ENCODE measurements at places on chromosomes 1 and 21.

GRCh38 chr1:166090244-166090643 lies 76.6 kb downstream of the FAM78B start:
- DNase-seq = peak; percentile 43

GRCh38 chr1:204036882-204037655 lies 35.8 kb upstream of the SOX13 start:
- DNase-seq = peak; percentile 34

GRCh38 chr1:245997471-245998258 lies 509.4 kb downstream of the SMYD3 start:
- no peak for DNase-seq

DNA sequence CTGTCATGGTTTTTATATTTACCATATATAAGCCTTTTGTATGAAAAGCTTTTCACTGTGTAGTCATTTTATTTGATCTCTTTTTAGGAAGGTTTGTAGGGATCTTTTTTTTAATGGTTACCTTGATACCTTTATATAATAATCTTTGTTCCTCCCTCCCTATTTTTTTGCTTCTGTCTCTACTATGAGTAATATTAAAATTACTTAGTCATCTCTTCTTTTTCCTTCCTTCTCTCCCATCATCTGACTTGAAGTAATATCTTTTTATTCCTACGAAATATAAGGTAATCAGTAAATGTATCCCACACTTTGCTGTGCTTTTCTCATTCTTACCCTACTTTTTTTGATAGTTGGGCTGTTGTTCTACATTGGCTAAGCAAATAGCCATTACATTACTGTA lies 161.4 kb downstream of the MAGI3 start:
- no peak for DNase-seq

DNA sequence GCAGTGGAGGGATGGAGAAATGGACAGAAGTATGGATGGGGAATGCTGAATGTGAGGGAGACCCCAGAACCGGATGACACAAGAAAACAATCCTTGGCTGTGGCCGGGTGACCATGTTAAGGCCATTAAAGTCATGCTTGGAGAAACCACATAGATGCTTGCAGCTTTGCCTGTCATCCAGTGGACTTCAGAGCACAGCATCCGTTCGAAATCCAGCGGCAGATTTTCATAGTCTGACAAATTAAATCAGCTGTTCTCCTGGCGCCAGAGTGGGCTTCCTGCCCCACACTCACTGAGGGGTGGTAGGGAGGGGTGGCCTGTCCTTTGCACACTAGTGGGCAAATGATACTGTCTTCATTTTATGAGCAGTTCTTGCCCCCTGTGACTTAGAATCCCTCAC lies 35.1 kb downstream of the ABCG1 start:
- no peak for DNase-seq

DNA sequence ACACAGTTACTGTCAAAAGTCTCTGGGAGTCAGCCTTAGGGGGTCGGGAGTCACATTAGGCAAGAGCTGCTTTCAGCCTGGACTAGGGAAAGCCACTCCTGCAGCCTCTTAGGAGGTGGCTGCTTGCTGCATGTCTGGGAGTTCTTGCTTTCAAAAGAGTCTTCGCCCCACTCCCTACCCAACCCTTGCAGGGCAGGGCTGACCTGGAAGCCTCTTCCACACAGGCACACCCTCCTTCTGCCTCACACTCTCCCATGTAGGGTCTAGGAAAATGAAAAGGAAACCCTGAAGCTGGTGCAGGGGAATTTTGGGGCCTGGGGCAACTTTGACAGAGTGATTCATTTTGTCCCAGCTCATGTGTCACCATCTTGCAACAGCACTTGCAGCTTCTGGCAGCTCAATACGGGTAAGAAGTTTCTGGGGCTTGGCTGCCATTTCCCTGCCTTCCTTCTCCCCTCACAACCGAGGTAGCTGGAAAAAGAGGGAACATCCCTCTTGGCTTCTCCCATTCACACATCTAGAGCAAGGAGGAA lies 37.3 kb downstream of the KCND3 start:
- no peak for DNase-seq

GRCh38 chr1:221190249-221190648 lies 311.0 kb downstream of the HLX start:
- no peak for DNase-seq

DNA sequence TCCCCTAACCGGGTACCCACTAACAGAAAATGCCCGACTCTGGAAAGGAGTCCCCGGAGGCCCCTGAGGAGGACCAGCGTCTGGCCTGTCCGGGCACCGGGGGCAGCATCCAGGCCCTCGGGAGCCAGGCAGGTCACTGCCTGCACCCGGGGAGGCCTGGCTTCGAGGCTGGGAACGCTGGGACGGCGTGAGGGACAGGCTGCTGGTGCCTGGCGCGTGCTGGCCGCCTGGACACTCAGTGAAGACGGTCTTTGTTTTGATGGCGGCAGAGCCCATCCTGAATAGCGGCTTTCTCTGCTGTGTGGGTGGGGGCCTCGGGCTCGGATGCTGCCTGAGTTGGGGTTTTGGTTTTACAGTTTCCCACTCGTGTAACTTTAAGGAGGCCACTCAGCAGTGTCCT lies 37.6 kb downstream of the PRKCZ start:
- no peak for DNase-seq

DNA sequence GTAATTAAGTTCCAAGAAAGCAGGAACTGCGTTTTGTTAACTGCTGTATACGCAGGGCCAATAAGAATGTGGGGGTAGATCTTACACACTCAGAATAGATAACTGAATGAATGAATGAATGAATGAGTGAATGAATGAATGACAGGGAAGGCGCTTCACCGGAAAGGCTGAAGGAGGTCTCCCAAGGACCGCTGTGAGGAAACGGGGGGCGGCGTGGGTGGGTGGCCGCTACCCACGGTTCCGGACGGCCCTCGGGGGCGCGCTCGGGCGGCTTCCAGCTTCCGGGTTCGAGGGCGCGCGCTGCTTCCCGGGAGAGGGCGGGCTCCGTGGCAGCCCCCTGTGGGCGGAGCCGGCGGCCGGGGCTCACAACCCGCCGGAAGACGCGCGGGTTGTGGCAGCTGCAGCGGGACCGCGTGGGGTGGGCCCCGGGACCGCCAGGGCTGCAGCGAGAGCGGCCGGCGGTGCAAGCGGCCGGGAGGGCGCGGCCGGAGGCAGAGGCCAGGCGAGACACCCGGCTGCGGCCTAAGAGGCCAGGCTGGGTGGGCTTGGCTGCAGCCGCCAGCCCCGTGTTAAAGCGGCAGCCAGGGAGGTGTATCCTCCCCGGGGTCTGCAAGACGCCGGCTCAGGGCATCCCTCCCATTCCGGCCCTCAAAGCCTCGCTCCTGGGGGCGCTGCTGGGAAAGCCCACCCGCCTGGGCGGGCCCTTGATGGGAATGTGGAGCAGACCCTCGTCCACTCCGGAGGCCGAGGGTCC lies at the start of gene ZFP69:
Gene ZFP69 (plus strand): TSS at position 367 of the 754 bp plus-strand sequence. CDS start 2,072 bp downstream, outside the sequence.
- peak; percentile 91 for DNase-seq

- peak; percentile 44 for DNase-seq
Observed at GRCh38 chr1:116909512-116910378, at the start of gene PTGFRN. Gene PTGFRN (plus strand): TSS chr1:116909916. CDS start chr1:116910204, 288 bp downstream.

DNA sequence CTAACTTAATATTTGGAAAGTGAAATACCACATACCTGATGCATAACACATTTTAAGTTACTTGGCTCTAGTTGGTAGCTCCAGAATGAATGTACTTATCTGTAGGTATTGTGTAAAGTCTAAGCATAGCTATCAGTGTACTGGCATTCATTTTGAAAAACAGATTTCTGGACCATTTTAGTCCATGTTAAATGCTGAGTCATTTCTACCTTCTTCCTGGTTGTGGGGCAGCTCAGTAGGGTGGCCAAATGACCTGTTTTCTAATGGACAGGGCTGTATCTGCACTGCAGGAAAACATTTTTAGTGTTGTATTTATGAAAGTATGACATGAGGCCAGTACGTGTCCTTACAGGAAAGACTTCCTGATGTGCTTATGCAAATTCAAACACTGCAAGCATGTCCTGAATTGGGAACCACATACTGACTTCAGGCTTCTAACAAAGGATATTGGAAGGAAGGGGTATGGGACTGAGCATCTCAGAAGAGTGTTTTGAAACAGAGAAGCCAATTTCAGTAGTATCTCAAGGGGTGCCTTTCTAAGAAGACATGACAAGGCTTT lies 300.3 kb upstream of the B3GALT2 start:
- no peak for DNase-seq

GRCh38 chr1:109979489-109980091 lies 5.0 kb upstream of the AHCYL1 start:
- DNase-seq = peak; percentile 32

DNA sequence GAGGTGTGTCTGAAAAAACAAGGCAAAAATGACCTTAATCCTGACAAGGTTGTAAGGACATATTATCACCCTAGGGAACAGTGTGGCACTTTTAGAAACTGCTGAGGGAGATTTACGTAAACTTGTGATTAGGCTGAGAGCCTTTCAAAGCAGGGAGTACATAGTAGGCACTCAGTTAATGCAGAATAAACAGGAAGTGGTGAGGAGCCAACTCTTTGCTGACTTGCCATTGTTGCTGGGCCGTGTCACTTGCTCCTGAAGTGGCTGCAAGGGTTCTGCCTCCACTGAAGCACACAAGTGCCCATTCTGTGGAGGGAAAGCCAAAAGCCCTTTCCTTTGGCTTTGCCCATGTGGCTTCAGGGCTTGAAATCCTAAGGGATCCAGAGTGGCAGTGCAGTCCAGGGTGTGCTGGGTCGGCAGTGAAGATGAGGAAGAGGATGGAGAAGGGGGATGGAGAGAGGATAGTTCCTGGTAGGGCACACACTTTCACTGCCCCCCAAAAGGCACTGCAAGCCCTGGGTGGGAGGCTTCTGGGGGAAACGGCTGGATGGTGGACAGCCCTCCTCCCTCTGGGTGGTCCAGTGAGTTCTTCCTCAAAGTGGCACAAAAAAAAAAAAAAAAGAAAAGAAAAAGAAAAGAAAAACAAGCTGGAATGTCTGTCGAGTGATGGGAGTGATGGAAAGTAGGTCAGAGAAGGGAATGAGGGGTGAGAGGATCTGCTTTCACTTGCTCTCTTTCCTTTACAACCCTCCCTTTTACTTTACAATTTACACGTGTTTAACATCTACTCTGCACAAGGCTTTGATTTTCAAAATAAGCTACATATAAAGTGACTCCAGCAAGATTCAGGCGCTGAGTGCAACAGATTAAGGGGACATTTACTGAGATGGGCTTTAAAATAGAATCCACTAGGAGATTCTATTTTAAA lies 13.7 kb upstream of the RHEX start:
- DNase-seq = peak; percentile 17

DNA sequence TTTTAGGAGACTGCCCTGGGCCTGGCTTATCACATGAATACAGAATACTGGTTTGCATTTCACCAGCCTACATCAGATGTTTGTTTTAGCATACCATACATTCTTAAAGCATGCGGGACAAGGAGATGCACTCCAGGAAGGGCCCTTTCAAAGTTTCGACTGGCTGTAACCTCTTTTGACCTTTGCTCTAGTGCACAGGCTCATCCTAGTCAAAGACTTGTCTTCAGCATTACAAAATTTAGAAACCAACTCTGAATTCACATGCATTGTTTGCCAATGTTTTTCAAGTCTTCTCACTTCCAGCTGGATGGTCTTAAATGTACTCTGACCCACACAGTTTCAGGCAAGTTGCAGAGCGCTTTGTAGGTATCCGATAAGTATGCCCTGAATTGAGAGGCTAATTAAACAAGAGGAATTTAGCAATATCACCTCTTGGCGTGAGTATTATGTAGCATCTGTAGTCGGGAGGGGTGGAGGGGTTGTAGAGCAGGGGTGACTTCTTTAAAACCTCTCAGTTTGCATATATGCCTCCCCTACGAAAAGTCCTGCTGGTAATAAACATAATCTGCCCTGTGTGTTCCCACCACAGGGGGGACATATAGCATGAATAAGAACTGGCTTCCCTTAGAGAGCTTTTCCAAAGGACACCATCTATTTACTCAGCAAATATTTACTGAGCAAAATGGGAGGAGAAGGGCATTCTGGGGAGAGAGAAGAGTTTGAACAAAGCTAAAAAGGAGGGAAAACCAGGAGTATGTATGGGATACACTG lies 24.4 kb upstream of the AHCYL1 start:
- peak; percentile 93 for DNase-seq

DNA sequence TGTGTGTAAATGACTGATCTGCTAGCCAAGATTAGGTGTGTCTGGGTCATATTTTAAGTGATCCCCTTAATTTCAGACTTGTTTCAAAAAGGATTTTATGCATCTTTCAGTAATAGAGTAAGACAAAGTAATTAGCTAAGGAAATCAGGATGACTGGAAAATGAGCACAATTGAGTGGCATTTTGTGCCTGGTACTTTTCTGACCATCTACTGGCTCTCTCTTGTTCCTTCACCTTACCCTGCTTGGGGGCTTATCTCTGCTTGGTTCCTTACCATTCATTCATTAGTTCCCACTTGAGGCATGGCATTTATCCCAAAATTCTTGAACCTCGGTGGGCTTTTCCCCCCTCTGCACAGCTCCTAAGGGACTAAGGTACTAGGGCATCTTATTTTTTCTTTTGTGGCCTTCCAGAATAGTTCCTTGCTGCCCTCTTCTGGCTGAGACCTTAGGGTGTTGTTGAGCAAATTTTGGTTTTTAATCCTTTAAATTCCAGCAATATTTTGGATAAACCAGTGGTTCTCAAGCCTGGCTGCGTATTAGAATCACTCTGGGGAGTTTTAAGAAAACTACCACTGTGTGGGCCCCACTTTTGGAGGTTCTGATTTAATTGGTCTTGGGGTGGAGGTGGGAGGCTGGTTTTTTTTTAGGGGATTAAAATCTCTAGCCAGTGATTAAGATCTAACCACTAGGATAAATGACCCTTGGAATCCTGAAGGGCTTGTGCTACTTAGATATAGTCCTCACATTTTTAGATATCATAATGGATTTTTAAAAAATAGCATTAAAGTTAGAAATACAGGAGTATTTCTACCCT lies 50.8 kb downstream of the HS2ST1 start:
- DNase-seq = peak; percentile 58

DNA sequence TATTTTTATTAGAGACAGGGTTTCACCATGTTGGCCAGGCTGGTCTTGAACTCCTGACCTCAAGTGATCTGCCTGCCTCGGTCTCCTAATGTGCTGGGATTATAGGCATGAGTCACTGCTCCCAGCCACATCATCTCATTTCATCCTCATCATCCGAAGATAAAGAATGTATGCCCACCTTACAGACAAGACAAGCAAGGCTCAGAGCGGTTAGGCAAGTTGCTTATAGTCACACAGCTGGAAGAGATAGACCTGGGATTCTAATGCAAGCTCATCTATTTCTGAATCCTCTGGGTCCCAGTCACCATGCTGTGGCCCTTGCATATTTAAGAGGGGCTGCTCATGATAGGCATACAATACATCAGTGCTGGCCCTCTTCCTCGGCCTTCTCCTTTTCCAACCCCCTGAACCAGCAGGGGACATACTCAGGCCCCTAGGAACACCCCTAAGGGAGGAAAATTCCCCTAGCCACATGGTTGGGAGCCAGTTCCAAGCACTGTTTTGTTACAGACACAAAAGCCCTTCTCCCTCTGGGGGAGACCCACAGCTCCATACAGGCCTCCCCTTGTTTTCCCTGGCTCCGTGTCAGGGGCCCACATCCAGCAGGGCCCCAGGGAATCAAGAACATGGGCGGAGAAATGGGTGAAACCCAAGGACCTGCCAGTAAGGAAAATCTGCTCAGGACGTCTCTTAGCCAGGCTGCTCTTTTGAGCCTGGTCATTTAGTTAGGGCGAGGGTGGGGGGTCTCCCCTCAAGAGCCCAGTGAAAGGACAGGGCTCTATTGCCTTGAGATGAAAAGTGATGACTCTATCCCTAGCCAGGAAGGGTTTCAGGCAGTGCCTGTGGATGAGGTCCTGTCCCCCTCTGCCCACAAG lies 6.9 kb downstream of the CSRP1 start:
- no peak for DNase-seq

- peak; percentile 60 for DNase-seq
Observed at GRCh38 chr1:33563699-33564098, 91.3 kb downstream of the ZSCAN20 start.
